ENCODE measurements at places on chromosomes 3 and 15.

GRCh38 chr3:71163198-71163918, 420.2 kb downstream of the FOXP1 start:
- H3K36me3 ChIP-seq = peaks cover 5% of the 10 kb centered on the region
- no peaks in the 10 kb centered on the region for H3K27me3 ChIP-seq
- no peak overlapping the region for H3K4me3 ChIP-seq
- peak overlapping the region; percentile 88 for H3K27ac ChIP-seq
- DNase-seq = no peak
- peaks cover 12% of the 10 kb centered on the region for H3K4me1 ChIP-seq

- H3K4me3 ChIP-seq = peak overlapping the region; percentile 94
- H3K4me1 ChIP-seq = peaks cover 2% of the 10 kb centered on the region
- H3K27me3 ChIP-seq = no peaks in the 10 kb centered on the region
- no peak for DNase-seq
- H3K36me3 ChIP-seq = peaks cover 3% of the 10 kb centered on the region
Measured at GRCh38 chr3:44762170-44762677, 630 bp downstream of the KIF15 start.

DNA sequence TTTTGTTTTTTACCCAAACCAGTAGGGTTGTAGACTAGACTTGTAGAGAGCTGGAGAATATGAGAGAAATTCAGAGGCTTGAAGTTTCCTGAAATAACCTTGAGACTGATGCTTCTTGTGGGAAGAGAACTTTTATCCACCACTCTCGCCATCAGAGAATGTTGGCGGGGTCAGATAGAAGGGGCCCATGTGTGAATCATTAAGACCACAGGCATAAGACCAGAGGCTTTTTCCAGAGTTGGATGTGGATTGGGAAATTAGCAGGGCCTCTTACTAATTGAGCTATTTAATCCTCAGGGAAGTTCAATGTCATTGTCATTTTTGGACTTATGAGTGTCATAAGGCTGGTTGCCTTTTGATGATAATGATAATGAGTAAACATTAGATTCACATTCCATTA, 246.9 kb upstream of the THRB start:
- H3K4me3 ChIP-seq = no peak overlapping the region
- no peaks in the 10 kb centered on the region for H3K27me3 ChIP-seq
- H3K36me3 ChIP-seq = no peaks in the 10 kb centered on the region
- peak; percentile 1 for DNase-seq
- H3K4me1 ChIP-seq = no peaks in the 10 kb centered on the region

DNA sequence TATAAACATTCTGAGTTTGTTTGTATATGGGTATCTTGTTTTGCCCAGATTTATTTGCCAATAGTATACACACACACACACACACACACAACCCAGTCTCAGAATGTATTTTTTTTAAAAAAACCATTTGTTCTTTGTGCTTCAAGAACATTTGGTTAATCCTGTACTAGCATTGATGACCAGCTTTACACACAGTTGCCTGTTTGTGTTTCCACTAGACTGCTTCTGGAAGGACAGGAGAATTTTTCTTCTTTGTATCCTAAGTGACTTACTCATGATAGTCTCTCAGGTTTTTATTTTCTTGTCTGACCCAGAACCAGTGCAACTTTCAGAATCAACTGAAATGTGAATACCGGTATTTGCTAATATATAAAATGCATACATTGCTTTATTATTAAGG, 40.5 kb downstream of the U2SURP start:
- no peak overlapping the region for H3K4me3 ChIP-seq
- H3K27ac ChIP-seq = peak overlapping the region; percentile 17
- DNase-seq = no peak
- H3K27me3 ChIP-seq = no peaks in the 10 kb centered on the region
- H3K36me3 ChIP-seq = peaks cover 10% of the 10 kb centered on the region

- no peaks in the 10 kb centered on the region for H3K4me1 ChIP-seq
- no peaks in the 10 kb centered on the region for H3K27me3 ChIP-seq
- H3K27ac ChIP-seq = no peak overlapping the region
- H3K36me3 ChIP-seq = no peaks in the 10 kb centered on the region
- no peak overlapping the region for H3K4me3 ChIP-seq
- DNase-seq = no peak
Measured at GRCh38 chr3:151002003-151002981, 29.8 kb upstream of the CLRN1 start.

DNA sequence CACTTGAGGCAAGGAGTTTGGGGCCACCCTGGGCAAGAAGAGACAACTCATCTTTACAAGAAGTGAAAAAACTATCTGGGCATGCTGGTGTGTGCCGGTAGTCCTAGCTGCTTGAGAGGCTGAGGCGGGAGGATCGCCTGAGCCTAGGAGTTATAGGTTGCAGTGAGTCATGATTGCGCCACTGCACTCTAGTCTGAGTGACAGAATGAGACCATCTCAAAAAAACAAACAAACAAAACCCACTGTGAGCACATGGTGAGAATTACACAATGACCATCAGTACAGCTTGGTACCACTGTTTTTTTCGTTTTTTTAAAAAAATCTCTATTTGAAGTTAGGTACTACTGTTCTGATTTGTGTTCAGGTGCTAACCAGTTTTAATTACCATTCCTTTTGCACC, 13.6 kb downstream of the VPS39 start:
- DNase-seq = peak; percentile 85
- H3K27me3 ChIP-seq = no peaks in the 10 kb centered on the region
- H3K27ac ChIP-seq = no peak overlapping the region
- H3K36me3 ChIP-seq = peaks cover 63% of the 10 kb centered on the region
- H3K4me1 ChIP-seq = peaks cover 2% of the 10 kb centered on the region

DNA sequence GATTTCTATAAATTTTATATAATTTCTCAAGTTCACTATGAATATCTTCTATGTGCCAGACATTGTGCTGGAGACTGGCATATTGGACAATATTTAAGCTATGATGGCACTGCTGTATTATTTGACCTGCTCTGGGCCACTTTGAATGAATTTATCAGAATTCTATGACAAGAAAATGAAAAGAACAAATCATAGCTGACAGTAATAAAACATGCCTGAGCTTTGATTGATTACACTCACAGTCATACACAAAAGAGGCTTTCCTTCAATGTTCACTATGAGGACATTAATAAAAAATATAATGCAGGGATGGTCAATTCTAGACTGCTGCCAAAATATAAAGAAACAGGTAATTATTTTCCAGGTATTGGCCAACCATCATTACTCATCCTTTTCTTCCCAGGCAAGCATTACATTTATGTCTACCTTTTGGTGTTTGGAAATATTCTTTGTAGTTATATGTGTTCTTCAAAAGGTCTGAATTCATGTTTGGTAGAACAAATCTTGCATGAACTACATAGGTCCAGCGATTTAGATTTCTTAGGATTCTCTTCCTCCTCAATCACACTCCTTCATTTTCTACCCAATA, 81.0 kb upstream of the ALCAM start:
- H3K27ac ChIP-seq = no peak overlapping the region
- H3K36me3 ChIP-seq = no peaks in the 10 kb centered on the region
- no peaks in the 10 kb centered on the region for H3K27me3 ChIP-seq
- DNase-seq = no peak

DNA sequence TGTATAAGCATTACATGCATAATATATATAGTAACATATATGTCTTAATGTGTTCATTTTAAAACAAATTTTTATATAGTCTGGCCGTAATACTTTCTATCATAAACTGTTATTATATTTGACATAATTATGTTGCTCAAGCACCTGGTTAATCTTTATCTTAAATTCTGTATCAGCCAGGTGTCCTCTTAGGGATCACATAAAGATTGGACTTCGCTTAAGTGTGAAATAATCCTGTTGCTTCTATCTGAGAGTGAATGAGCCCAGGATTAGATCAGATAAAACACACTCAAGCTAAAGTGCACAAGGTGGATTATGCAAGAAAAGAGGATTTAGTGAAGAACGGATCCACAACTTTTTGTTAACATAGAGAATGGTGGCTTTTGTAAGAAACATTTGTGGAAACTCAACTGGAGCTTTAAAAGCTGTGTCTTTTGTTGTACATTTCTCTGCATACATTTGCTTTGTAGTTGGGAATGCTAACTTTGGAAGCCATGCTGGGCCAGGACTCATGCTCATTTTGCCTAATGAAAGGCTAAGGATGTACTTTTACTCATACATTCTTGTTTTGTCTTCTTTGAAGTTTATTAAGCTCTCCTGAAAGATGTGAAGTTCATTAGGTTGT, 437.8 kb downstream of the ZIC1 start:
- H3K4me1 ChIP-seq = no peaks in the 10 kb centered on the region
- no peaks in the 10 kb centered on the region for H3K27me3 ChIP-seq
- no peak for DNase-seq
- no peaks in the 10 kb centered on the region for H3K36me3 ChIP-seq
- no peak overlapping the region for H3K4me3 ChIP-seq
- no peak overlapping the region for H3K27ac ChIP-seq

DNA sequence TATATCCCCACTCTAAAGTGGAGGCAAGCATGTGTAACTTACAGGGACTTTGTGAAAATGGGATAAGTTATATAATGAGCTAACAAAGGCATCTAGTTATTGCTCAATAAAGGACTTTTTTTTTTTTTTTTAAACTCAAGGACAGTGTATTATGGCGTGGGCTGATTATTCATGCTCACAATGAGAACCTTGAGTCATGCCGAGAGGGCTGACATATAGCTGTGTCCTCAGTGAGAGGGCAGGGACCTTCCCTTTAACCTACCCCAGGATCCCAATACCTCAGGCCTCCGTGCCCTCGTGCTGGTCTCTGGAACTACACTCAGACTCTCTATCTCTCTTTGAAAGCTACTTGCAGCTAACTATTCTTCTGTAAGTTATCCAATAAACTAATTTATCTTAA, 319.9 kb upstream of the ICE2 start:
- H3K27ac ChIP-seq = no peak overlapping the region
- H3K27me3 ChIP-seq = no peaks in the 10 kb centered on the region
- H3K4me1 ChIP-seq = peaks cover 1% of the 10 kb centered on the region
- H3K36me3 ChIP-seq = no peaks in the 10 kb centered on the region

DNA sequence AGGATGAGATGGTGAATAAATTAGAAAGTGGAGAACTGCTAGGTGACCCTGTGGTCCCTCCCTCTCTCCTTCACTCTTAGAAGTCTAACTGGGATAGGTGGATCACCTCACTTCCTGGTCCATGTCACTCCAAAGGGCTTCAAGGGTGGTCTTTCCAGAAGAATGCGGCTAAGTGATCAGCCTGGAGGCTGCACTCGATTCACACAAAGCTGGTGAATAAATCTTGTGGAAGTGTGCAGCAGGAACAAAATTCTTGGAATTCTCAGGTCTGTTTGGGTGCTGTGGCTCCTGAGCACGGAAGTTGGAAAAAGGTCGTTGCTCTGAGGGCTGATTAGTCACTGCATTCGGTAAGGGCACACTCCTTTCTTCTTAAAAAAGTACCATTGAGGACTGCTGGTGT, 46.3 kb downstream of the GASK1A start:
- no peak overlapping the region for H3K27ac ChIP-seq
- no peak overlapping the region for H3K4me3 ChIP-seq
- no peak for DNase-seq
- no peaks in the 10 kb centered on the region for H3K27me3 ChIP-seq
- H3K4me1 ChIP-seq = no peaks in the 10 kb centered on the region

DNA sequence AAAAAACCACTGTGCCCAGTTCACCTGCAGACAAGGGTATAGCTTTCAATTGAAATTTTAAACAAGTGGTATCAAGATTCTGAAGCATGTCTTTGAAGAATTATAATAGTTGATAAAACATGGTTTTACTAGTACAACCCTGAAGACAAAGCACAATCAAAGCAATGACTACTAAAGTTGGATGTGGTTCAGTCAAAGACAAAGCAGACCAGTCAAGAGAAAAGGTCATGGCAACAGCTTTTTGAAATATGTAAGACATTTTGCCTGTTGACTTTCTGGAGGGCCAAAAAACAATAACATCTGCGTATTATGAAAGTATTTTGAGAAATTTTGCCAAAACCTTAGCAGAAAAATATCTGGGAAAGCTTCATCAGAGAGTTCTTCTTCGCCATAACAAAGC, 1393.6 kb downstream of the SI start:
- DNase-seq = no peak
- no peak overlapping the region for H3K4me3 ChIP-seq
- H3K27ac ChIP-seq = no peak overlapping the region
